NCI-H1930 (cell line): ENCODE measurements at places on chromosomes 1 and 21.

DNA sequence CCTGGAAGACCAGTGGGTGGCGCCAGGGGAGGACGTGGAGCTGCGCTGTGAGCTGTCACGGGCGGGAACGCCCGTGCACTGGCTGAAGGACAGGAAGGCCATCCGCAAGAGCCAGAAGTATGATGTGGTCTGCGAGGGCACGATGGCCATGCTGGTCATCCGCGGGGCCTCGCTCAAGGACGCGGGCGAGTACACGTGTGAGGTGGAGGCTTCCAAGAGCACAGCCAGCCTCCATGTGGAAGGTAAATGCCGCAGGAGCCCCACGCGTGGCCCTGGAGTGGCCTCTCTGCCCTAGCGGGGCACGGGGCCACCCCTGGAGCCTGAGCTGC, 75.2 kb downstream of the OBSCN start:
- DNase-seq, result no peak

- no peak for DNase-seq
These were observed 6.5 kb downstream of the RNU5D-1 start for GRCh38 chr1:44724296-44724954.

GRCh38 chr1:155093911-155094621, 15.4 kb downstream of the EFNA3 start:
- DNase-seq, result no peak

- no peak for DNase-seq
These were observed 116.8 kb upstream of the FAM78B start for GRCh38 chr1:166283600-166283999.

GRCh38 chr1:180247061-180247460, 17.0 kb downstream of the LHX4 start:
- DNase-seq, result no peak

DNA sequence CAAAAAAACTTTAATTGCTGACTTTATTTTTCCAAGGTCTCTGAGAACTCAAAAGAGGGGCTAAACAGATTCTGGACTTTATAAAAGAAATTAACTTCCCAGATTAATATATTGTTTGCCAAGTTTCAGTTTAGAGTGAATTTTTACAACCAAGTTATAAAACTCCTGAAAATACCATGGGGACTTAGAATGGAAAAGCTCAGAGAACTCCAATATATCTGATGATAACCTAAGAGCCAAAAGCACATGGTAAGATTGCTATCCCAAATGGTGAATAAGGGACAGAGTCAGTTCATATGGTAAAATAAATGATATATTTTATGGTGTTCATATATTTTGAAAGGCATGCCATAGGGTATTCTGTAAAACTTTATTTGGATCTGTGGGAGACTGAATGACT, 470.9 kb downstream of the TTLL7 start:
- DNase-seq, result no peak

GRCh38 chr1:162725301-162725837, 65.1 kb upstream of the HSD17B7 start:
- no peak for DNase-seq

DNA sequence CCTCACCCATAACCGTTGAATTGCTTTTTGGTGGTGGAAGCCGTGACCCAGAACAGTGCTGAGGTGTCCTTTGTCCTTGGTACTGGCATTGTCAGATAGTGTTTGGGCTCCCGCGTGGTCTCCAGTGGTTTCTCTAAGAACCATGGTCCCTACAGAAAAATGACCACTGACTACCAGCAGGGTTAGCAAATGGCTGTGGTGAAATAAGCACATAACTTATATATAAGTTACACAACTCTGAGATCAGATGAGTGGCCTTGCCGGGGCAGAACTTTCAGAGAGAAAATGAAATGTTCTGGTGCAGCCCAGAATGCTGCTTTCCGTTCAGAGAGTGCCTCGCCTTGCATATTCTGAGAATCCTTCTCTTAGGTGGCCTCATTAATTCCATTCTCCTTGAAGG, 5.0 kb downstream of the SLC37A1 start:
- DNase-seq, result no peak

GRCh38 chr1:29478879-29479278, 242.6 kb downstream of the PTPRU start:
- no peak for DNase-seq

DNA sequence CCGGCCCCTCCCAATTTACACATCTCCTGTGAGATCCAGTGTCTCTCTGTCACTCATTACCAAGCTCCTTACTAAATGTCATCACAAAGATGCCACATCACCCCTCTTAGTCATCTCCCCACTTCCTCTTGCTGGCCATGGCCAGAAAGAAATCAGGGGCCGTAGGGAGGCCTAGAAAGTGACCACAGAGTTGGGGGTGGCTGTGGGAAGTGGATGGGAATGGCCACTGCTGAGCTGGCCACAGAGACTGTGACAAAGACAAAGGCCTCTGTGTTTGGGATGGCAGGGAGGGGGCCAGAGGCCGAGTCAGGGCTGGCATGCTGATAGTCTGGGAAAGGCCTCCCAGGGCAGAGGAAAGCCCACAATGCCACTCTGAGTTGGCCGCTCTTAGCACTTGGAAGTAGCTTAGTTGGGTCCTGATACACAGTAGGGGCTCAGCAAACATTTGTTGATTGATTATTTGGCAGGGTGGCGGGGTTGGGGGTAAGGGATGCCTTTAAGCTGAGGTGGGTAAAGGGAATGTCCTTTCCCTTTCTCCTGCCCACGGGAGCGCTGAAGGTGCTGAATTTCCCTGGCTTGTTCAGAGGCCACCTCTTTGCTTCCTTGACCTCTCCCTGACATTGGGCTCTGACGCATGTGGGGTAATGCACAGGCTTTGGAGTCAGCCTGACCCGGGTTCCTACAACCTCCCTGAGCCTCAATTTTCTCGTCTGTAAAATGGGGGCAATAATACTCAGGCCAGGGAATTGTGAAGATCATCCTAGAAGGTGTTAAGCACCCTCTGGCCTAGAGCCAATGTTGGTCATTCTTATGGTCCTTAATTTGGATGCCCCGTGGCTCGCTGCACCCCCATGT, 13.2 kb downstream of the NAV1 start:
- no peak for DNase-seq

DNA sequence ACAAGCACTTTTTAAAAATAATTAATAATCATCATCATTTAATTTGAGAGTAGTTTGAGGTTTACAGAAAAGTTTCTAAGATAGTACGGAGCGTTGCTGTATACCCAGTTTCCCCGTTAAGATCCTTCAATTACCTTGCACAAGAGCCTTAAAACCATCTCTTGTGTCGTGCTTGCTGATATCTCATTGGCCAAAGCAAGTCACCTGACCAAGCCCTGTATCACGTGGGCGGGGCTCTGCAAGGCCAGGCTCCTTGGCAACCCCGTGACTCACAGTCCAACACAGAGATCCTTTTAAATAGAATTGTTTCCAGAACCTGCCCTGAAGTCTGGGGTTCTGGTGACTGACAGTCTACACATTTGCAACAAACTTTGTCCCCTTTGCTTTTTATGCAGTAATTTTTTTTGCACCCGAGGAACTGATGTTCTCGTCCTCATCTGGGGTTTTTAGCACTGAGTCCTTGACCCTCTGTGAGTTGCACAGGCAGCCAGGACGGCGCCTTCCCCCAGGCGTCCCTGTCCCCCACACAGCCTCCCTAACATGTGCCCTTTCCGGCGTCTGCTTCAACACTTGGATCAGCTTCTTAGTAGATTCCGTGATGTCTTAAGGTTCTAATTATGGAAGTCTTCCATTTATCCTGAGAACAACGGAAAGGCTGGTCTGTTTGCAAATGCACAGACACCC, 183.3 kb upstream of the TMEM51 start:
- DNase-seq, result no peak

DNA sequence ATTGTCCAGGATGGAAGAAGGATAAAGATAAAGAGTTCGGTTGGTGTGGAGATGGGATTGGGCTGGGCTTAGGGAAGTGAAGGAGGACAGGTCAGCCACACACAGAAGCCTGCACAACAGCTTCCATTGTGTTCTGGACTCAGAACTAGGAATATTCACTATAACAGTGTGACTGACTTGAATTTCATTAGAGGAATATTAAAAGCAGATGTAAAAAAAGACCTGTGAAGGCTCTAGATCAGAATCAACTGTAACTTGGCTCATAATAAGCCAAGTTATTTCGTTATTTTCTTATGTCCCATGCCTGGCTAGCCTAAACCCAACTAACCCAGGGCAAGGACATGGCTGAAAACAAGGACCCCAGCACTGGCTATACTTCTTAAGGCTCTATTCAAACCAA, 56.6 kb upstream of the GPR88 start:
- DNase-seq, result no peak

DNA sequence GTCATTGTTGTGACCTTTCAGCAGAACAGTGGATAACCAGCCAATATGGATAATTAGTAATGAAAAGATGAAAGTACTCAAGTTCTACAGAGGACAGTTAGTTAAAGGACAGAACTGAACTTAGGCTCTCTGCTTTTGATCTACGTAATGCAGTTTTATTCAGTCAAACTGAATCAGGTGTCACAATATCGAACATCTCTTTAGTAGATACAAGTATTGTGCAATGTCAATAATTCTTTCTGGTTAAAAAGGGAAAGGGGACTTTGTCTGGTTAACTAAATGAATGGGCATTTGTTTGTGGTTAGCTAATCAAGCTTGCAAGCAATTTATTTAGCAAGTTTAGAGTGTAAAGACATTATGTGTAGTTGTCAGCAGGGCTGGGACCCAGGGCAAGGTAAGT, 562.2 kb upstream of the PTBP2 start:
- no peak for DNase-seq

GRCh38 chr1:98398092-98398491, 263.4 kb upstream of the SNX7 start:
- DNase-seq, result no peak

DNA sequence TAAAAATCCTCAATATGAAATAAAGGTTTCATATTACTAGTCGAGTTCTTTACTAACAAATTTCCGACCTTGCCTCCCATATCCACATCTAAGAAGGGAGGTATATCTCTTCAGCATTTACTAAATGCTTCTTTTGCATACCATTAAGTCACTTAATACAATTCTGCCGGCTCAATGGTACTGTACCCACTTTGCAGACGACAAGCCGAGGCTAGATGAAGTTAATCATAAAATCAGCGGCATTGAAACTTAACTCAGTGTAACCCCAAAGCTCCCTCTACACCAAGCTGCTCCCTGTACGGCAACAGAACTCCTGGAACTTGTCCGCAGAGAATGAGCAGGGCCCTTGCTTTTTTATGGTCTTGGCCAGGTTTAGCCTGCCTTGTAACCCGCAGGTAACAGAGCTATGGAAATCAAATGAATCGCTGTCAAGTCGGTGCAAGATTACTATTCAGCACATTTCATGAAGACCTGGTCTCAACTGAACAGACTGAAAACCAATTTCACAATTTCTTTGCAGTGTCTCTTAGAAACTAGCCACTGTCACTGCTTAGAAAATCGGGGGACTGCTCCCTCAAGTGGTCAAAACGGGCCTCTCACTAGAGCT, 738 bp downstream of the INTS7 start:
- no peak for DNase-seq

DNA sequence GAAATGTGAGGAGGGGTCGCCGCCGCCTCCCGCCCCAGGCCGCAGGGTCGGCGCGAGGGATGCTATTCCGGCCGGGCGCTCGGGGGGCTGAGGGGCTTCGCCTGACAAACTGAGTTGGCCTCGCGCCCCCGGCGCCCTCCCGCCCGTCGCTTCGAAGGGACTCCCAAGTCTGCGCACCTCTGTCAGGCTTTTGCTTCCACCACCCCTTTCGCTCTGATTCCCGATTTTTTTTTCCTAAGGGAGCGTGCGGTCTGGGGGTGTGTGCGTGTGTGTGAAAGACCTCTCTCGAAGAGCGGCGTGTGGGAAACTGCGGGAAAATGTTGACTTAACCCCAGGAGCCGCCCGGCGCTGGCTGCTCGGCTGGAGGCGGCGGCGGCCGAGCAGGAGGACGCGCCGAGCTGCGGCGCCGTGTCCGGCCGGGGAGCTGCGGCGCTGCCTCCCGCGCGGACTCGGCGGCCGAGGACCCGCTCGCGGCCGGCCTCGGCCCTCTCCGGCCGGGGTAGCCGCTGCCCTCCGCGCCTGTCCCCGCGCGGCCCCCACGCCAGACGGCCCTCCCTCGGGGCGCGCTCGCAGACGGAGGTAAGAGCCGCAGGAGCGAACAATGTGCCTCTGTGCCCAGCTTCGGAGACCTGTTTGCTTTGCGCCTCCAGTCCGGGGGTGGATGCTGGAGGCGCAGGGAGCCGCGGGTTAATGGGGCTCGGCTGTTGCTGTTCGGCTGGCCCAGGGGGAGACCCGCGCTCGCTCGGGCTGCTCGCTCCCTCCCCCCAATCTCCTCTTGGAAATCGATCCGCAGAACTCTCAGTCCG, 1.1 kb downstream of the ADGRL2 start:
- no peak for DNase-seq

GRCh38 chr1:164628772-164629171, 69.8 kb downstream of the PBX1 start:
- no peak for DNase-seq

DNA sequence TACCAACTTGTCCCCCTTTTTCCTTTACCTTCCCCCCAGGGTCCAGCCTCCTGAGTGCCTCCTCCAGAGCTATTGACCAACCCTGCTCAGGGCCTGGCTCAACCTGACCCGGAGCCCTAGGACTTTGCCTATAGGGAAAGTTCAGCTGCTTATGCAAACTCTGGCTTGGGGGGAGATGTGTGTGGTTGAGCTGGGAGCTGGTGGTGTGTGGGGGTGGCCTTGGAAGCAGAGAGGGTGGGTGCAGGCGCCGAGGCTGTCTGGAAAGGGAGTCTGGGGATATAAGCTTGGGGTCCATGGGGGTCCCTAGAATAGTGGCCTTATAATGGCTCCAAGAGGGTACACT, 14.1 kb downstream of the KCNQ4 start:
- DNase-seq, result no peak

DNA sequence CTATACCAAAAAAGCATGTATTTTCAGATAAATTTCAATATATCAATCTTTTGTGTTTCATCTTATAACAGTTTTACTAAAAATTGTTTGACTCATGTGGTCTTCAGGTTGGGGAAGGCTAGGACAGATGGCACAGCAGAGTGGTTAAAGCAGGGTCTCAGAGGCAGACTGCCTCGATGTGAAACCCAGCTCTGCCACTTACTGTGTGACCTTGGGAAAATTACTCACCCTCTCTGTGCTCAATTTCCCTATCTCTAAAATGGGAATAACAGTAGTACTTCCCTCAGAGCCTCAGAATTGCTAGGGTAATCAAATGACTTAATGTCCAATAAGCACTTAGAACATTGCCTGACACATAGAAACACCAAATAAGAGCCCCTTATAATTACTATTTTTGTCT, 262.1 kb upstream of the FMN2 start:
- no peak for DNase-seq

DNA sequence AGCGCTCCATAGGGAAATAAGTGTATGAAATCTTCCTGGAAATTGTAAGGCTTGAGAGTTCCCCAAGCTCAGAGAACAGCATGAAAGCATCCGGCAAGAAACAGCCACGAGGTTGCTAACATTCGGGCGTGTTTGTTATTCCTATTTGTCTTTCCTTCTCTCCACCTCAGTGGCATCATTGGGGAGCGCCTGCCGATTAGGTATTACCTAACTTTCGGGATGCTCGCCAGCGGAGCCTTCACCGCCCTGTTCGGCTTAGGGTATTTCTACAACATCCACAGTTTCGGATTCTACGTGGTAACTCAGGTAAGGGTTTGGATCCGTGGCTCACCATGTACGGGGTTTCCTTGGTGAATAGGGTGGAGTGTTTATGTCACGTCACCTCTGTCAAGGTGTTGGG, 25.7 kb downstream of the SLC37A1 start:
- no peak for DNase-seq
